Stimulated activated naive CD8-positive, alpha-beta T cell treated with anti-CD3 and anti-CD28 coated beads, Interleukin-15, amount 100 ng/mL, for 72 hours (primary cell): ENCODE measurements at places on chromosomes 16 and 17.

DNA sequence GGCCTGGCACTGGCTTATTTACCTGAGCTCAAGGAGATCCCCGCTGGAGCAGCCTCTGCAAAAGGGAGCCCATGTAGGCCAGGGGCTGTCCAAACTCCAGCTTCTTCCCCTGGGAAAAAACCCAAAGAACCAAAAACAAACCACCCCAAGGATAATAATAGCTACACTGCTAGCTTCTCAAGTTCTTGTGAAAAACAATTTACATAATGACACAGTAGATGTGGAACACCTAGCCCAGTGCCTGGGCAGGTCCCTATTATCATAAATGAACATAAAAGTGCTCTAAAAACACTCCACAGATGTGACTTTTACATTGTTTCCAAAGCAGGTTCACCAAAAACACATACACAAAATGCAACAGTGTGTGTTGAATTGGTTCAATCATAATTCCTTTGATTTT lies 27.3 kb downstream of the CENPV start:
- no peak for DNase-seq

GRCh38 chr16:58451945-58452401 lies 48.0 kb upstream of the NDRG4 start:
- DNase-seq, result no peak

GRCh38 chr16:87324411-87325275 lies 7.5 kb upstream of the C16orf95 start:
- DNase-seq, result peak; percentile 45

- DNase-seq, result no peak
Measured at GRCh38 chr17:30196504-30196903, 39.0 kb downstream of the SLC6A4 start.

DNA sequence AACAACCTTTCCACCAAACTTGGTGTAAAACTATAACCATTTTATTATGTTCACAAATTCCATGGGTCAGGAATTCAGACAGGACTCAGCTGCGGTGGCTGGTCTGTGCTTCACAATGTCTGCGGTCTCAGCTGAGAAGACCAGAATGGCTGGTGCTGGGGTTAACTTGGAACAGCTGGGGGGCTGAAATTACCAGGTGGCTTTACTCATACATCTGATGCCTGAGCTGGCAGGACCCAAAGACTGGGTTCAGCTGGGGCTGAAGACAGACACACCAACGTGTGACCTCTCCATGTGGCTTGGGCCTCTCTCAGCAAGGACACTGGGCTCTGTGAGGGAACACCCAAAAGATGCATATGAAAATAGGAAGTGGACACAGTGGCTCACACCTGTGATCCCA lies 5.7 kb upstream of the HID1 start:
- DNase-seq, result no peak
